ENCODE measurements at places on chromosomes 5 and 9.
A peak's percentile ranks its signal among the peaks of the same experiment; 100 is the strongest.

- DNase-seq = no peak
Observed at GRCh38 chr9:69307446-69308205, 17.4 kb upstream of the ENTREP1 start.

DNA sequence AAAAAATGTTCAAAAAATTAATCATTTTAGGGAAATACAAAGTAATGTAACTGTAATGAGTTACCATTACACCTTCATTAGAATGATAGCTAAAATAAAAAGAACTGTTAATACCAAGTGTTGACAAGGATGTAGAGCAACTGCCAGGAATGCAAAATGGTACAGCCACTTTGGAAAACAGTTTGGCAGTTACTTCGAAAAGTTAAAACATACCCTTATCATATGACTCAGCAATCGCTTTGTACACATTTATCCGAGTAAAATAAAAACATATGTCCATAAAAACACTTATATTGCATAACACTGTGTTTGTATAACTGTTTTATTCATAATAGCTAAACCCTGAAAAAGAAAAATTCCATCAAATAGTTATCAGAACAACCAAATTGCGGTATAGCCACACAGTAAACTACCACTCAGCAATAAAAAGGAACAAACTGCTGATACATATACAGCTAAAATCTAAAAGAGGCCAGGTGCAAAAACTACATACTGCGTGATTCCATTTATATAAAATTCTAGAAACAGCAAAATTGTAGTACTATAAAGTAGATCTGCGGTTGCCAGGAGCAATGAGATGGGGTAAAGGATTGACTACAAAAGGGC, 61.7 kb downstream of the RFX3 start:
- no peak for DNase-seq

DNA sequence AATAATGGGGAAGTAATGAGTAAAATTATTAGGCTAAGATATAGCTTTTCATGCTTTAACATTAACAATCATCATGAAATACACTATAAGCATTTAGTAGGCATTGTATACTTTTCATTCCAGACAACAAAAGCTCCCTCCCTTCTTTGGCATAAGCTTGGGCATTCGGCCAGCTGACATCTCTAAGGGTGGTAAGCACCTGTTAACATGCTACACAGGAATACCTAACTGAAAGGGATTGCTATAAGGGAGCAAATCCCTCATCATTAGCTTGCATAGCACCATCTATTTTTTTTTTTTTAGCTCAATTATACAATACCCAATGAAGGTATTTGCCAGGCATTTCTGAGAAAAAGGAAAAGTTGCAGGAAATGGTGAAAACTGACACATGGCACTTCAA, 16.6 kb downstream of the STRBP start:
- no peak for DNase-seq

GRCh38 chr5:132013711-132014110, 2.3 kb upstream of the ACSL6 start:
- DNase-seq = no peak

- DNase-seq = no peak
Observed at GRCh38 chr9:21750021-21750735, 52.3 kb upstream of the MTAP start.

GRCh38 chr5:142849466-142849865, 79.3 kb downstream of the ARHGAP26 start:
- DNase-seq = no peak

GRCh38 chr9:113616116-113616515, 152.6 kb downstream of the RGS3 start:
- DNase-seq = no peak

- DNase-seq = no peak
Observed at GRCh38 chr9:18542837-18543405, 69.0 kb downstream of the ADAMTSL1 start.

DNA sequence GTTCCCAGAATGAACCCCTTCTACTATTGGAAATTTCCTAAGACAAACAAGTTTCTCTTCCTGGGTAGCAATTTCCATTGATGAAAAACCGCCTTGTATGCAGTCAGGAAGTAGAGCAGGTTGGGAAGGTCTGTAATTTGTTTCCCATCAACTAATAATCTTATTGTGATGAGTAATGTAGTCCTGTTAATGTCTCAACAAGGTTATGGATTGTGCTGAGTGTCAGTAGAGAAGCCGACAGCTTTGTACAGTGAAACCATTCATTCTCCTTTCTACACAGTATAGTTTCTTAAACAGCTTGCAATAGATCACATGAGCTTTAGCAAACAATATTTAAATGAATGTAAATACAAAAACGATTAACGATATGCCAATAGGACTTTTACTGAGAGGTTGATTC, 355.4 kb upstream of the WWC1 start:
- no peak for DNase-seq

- no peak for DNase-seq
Observed at GRCh38 chr9:123763910-123764588, 165.9 kb downstream of the DENND1A start.

DNA sequence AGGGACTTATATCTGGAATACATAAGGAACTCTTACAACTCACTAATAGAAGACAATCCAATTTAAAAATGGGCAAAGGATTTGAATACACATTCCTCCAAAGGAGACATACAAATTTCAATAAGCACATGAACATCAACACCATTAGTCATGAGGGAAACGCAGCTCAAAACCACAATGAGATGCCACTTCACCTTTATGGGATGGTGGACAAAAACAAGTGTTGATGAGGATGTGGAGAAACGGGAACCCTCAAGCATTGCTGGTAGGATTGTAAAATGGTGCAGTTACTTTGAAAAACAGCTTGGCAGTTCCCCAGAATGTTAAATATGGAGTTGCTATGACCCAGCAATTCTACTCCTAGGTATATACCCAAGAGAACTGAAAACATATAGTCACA, 72.7 kb upstream of the IER5L start:
- peak; percentile 71 for DNase-seq

Measured in common myeloid progenitor, CD34-positive (primary cell).